ENCODE measurements at places on chromosomes 3 and 15. TPM values are rescaled to one million over a fixed set of nuclear protein-coding genes. Genes with fewer than 3 reads are reported as not detected.

DNA sequence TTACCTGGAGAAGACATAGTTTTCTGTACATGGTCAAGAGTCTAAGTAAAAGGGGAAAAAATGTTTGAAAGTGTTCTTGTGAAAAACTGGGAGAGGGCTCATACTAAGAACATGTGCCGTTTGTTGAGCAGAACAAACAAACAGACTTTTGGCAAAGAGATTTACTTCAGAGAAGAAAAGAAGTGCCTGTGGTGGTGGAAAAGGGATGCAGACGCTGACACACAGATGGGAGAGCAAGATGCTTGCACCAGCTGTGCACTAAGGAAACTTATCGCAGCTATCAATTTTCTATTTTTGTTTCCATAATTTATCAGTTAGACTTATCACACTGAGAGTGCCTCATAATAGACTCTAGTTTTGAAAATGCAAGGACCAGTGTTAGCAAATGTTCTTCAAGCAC, 259.6 kb upstream of the PDZRN3 start:
- H3K4me3 ChIP-seq: no peak overlapping the region
- H3K36me3 ChIP-seq: no peaks in the 10 kb centered on the region
- no peak for DNase-seq
- H3K4me1 ChIP-seq: no peaks in the 10 kb centered on the region

DNA sequence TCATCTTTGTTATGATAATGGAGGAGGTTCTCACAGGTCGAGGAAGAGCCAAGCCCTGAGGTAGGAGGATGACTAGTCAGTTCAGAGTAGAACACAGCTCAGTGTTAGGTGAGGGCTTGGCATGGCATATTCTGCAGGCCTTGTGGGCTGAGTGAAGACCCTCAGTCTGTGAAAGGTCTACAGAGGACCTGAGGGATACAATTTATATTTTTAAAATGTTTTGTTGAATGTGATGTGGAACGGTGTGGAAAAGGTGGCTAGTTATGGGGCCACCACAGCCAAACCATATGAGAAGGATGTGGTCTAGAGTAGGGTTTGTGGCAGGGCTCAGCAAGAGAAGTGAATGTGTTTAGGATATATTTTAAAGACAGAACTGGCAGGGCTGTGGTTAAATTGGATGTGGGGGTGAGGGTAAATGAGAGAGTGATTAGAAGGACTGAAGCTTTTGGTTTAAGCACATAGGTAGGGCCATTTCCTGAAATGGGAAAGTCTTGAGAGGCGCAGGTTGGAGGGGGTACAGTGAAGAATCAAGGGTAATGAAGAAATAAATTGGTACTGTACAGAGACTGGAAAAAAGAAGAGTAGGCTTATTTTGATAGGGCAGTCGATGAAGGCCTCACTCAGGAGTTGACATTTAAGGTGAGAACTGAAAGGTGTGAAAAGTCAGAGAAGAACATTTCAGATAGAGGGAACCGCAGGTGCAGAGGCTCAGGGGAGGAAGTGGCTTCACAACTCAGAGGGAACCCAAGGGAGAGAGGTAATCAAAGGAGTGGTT, 60.5 kb downstream of the SPTSSB start:
- H3K4me1 ChIP-seq: no peaks in the 10 kb centered on the region
- no peak for DNase-seq
- no peak overlapping the region for H3K27ac ChIP-seq
- H3K36me3 ChIP-seq: no peaks in the 10 kb centered on the region
- no peak overlapping the region for H3K4me3 ChIP-seq
- no peaks in the 10 kb centered on the region for H3K27me3 ChIP-seq

IGSF10 gene
- total RNA-seq: under 0.01 TPM

TNFSF10 gene
- total RNA-seq: 10.4 TPM

LDHAL6B gene
- total RNA-seq: not detected

- no peaks in the 10 kb centered on the region for H3K36me3 ChIP-seq
- no peak overlapping the region for H3K27ac ChIP-seq
- no peaks in the 10 kb centered on the region for H3K4me1 ChIP-seq
- no peaks in the 10 kb centered on the region for H3K27me3 ChIP-seq
Measured at GRCh38 chr3:109926376-109926775, 589.0 kb upstream of the DPPA4 start.

Data from stomach (tissue), 19 donors.